HS-27A (cell line): ENCODE measurements at places on chromosomes 6 and 20.

DNA sequence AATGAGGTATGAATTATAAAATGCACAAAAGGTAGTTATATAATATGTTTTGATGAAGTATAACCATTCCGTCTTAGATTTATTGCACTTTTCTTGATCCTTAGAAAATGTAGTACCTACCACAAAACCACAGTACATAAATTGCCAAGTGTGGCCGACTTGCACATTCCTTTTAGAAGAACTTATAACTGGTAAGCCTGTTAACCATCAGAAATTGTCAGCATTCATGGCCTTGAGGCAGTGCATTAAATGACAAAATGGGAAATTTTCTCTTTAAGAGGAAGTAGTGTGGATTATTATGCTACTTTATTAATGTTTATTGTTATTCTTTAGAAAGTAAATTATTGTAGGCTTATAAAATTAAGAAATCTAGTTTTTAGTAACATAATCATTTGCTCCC, 29.6 kb downstream of the TAB2 start:
- no peak for DNase-seq

- DNase-seq, result no peak
These were observed 25.8 kb upstream of the RTF2 start for GRCh38 chr20:56442389-56443365.

DNA sequence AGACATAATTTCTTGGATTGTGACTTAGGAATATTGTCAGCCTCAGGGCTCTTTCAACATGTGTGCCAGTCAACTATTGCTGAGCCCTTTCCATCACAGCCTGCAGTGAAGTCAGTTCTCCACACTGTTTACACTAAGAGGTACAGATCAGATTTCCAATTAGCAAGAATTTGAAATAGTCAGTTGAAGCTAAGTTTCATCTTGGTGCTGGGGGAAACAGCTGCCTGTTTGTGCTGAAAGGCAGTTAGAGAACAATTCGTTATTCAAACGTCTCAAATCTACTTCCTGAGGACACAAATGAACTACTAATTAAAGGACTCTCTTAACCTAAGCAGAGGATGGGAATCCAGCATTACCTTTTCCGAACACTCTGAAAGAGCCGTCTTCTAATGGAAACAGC, 25.9 kb downstream of the ADGRF1 start:
- DNase-seq, result no peak

DNA sequence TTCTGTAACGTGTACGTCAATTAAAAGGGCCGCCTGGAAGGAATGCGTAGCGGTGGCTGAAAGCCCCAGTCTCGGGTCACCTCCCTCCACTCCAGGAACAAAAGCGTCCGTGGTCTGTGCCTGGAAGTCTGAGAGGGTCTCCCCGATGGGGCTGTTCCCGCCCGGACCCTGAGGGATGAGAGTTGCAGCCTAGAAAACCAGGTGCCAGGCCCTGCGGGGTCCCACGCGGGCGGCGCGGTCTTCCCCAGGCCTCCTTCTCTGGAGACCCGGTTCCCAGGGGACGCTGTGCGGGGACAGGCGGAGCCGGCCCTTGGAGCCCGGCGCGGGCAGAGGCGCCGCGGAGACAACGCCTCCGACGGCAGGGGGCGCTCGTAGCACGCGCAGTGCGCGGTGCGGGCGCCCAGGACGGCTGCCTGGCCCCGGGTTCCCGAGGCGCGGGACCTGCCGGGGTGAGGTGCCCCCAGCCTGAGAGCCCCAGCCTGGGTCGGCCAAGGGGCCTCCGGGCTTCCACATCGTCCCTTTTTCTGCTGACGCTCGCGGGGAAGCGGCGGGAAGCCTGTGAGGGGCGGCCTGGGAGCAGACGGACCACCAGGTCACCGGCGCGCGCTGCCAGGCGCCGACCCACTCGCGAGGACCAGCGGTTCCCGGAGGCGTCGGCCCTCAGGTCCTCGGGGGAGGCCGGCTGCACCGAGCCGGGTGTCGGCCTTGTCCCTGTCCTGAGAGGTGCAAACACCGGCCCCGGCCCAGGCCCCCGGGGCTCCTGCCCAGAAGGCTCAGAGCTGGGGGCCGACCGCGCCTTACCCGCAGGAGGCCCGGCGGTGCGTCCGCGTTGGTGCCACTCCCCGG, 5.3 kb upstream of the FOXC1 start:
- no peak for DNase-seq

DNA sequence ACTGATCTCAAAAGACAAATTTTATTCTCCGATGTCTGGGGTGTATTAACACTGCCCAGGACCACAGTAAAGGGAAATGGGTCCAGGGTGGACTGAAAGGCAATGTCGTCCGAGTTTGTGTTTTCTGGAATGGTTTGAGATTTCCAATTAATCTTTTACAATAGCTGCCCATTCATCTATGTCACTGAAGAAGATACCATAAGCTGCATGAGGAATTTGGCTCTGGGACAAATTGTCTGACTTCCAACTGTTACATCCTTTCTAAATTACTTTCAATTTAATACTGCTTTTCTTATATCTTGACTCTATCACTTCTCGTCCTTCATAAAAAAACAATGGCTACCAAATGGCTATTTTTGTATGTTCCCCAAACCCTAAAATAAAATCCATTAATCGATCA, 130.7 kb upstream of the KCNK16 start:
- no peak for DNase-seq

DNA sequence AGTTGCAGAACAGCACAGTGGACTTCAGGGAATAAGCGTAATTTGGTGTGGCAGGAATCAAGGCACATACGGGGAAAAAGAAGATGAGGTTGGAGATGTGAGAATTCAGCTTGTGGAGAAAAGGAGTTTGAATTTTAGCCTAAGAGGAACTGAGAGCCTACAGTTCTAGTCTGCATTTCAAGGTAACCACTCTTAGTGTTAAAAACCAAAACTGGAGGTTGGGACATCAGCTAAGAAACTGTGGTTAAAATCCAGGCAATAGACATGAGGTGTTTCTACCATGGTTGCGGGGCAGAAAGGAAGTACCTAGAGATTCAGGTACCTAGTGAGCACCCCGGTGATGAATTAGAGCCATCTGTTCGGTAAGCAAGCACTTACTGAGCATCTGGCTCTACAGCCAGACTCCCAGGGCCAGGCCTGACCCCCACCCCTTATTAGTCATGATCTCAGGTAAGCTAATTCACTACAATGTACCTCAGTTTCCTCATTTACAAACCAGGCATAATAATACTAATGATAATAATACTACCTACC, 44.4 kb downstream of the FAXC start:
- no peak for DNase-seq

GRCh38 chr6:57013521-57013926, 33.0 kb upstream of the KIAA1586 start:
- peak; percentile 27 for DNase-seq

- no peak for DNase-seq
These were observed 11.7 kb upstream of the HCK start for GRCh38 chr20:32040142-32040953.

DNA sequence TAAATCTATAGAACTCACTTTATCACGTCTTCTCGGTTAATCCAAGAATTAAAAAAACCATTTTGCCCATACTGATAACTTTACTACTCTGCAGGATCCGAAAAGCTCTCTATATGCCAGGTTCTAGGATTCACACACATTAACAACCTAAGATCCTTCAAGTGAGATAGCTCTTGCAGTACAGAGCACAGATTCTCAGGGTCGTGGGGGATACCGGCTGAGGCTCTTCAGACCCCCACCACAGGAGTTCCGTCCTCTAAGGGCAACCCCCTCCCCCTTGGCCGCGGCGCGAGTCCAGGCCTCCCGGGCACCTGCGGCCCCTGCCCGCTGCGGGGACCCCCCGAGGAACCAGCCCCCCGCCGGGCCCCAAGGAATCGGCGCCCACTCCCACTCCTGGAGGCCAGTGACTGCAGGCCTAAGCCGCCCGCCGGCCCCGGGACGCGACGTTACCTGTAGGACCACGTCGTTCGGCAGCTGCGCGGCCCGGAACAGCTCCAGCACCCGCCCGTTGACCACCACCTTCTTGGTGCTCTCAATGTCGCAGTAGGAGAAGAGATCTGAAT, 892 bp downstream of the REPS1 start:
- DNase-seq, result no peak

GRCh38 chr20:61263084-61263695, 11.1 kb downstream of the CDH4 start:
- no peak for DNase-seq

DNA sequence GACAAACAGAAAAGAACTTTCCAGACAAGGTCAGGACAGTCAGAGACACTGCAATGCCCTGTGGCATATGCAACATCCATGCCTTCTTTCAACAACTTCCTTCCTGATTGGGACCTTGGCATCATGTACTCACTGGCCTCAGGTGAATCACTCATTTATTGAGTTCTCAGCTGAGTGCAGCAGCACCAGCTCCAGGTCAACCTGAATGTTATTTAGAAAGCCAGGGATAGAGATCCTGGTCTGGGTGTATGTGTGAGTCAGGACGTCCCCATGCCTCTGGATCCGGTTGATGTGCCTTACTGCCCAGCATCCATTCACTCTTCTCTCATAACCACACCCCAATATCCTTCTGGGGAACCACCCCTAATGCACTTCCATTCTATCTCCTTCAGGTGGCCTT, 54.4 kb downstream of the SNRNP48 start:
- no peak for DNase-seq

- DNase-seq, result no peak
These were observed 1.5 kb downstream of the PBX2 start for GRCh38 chr6:32188381-32189068.

DNA sequence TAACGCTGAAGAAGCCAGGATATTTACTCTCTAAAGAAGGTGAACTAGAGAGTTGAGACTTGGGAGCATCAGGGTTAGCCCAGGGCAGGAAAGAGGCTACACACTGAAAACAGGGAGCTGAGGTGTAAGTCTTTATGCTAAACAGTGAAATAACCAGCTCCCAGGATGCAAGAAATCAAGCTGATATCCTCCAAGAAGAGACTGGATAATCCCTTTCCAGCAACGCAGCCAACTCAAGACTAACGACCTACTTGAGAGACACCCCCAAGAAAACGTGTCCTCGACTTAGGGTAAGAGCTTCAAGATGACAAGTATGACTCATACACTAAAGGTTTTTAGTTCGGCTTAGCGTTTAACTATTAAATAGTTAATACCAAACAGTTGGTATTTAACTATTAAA, 202.2 kb downstream of the TASP1 start:
- no peak for DNase-seq

- DNase-seq, result no peak
These were observed 139.6 kb downstream of the ZMYND8 start for GRCh38 chr20:47216819-47217410.

DNA sequence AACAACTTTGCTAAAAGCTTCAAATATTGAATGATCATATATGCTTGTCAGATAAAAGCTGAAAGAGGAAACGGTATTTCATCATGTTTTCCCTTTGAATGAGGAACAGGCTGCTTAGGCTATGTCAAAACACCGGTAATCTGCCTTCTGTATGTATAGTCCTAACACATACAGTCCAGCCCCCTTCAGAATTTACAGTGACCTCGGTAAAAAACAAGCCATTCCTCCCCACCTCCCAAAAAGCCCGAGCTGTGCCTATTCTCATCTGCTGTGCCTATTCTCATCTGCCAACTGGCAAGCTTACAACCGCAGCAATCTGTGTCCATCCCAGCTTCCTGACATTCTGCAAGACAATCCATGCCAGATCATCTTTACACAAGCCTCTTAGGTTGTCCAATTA, 26.8 kb upstream of the UBE2J1 start:
- DNase-seq, result no peak
